ENCODE measurements at places on chromosomes 11 and 22.

DNA sequence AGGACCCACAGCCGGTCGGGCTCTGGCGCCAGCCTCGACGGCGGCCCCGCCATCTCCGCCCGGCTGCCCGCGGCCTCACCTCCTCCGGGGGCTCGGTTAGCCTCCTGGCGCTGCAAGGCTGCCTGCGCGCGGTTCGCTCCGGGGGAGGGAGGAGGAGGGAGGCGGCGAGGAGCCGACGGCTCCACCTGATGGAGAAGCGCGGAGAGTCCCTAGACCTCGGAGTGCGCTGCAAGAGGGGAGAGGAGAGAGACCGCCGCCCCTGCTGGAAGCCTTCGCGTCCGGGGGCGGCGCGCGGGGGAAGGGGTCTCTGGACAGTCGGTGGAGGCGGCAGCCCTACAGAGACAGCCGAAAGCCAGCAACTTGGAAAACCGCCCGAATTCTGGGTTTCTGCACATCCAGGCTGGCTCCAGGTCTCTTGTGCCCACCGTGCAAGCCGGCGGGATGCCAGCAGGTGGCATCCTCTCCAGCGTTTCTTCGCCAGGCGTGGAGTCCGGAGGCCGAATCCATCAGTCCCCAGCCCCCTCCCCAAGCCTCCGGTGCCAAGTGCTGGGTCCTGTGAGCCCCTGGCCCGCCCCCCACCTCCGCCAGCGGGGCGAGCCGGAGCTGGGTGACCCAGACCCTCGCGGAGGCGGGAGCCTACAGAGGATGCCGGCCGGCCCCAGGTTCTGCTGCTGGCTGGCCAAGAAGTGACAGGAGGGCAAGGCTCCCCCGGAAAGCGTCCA is 2.9 kb upstream of the KIRREL3 start:
- no peak for DNase-seq

DNA sequence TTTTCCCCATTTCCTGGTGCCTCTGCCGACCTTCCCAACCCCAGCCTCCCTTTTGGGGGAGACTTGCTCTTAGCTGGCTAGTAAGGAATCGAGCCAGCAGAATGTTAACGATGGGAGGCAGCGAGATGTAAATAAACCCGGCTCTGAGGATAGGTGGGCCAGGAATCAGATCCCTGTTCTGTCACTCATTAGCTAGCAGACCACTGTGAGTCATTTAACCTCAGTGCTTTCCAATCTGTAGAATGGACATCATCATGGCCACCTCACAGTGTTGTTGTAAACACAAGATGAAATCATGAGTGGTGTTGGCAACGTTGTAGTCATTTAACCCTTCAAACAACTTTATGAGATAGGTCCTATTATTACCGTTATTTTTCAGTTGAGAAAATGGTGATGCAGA is 208.6 kb downstream of the KIRREL3 start:
- DNase-seq, result no peak

DNA sequence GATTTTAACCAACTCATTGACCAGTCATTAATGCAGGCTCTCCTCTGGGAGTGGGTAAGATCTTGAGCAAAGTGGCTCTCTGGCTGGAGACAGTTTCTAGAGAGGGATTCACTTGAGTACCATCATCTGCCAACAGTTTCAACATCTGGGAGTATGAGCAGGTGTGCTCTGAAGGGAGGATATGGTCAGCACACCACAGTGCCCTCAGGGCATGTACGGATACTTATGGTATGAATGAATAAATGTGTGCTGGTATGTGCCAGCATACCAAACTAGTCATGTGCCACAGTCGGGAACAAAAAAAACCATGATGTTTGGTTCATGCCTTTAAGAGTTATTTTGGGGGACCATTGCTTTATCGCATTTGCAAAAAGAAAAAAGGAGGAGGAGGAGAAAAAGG is 1197.5 kb upstream of the TENM4 start:
- no peak for DNase-seq

- no peak for DNase-seq
Measured at GRCh38 chr11:69563946-69564775, 76.8 kb upstream of the CCND1 start.

GRCh38 chr11:21707116-21707739 is 485.7 kb upstream of the ANO5 start:
- DNase-seq, result no peak

- no peak for DNase-seq
Measured at GRCh38 chr11:17343907-17344306, 7.7 kb upstream of the NCR3LG1 start.

- peak; percentile 81 for DNase-seq
Measured at GRCh38 chr11:66070604-66071380, 720 bp downstream of the PACS1 start.

DNA sequence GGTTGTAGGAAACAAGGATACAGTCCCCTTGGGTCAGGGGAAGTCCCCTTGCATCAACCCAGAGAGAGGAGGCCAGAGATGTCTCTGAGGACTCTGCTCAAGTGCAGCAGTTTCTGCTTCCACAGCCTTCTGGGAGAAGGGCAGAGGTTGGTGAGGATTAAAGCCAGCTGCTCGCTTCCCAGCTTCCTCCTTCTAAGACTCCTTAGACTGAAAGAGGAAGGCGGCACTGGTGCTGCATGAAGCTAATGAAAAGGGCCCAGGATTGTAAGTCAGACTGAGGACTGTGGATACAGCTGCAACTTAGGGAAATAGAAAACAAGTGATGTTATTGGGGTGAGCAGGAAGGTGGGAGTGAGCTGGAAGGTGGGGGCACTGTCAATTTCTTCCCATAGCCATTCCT is at the start of gene OR52K1:
Gene OR52K1, plus strand, starts transcription at position 202 of the 400 bp plus-strand sequence. CDS start 6,255 bp downstream, outside the sequence.
- no peak for DNase-seq

GRCh38 chr11:69801513-69802335 is 17.5 kb downstream of the FGF3 start:
- DNase-seq, result no peak

DNA sequence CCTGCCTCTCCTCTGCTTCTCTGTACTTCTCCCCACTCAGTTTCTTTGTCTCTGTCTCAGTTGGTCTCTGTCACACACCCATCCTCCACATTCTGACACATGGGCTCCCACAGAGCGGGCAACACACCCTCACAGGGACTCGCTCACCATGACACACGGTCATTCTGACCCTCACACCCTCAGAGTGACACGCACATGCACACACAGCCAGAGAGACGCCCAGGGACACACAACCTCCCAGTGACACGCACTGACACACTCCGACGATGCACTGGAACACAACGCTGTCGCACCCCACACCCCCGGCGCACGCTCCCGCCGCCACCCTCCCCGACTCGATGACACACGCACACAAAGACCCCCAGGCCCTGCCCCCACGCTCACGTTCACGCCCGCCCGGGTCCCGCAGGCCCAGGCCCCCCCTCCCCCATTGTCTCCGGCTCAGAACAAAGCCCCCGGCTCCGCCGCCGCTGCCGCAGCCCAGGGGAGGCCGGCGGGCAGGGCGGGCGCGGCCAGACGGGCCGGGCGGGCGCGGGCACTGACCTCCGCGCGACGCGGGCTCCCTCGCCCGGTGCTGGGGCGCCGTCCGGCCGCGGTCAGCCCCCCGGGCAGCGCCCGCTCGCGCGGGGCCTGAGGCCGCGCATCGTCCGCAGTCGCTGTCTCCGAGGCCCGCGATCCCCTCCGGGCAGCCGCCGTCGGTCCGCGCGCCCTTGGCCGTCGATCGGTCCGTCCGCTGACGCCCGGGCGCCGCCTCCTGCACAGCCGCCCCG is 404 bp downstream of the DCHS1 start:
- peak; percentile 59 for DNase-seq

GRCh38 chr11:72293910-72294615 is 50.1 kb upstream of the PHOX2A start:
- no peak for DNase-seq

GRCh38 chr22:29167032-29167911 is 38.4 kb upstream of the EMID1 start:
- DNase-seq, result no peak

GRCh38 chr11:44988111-44988510 is 37.4 kb upstream of the TP53I11 start:
- DNase-seq, result no peak

DNA sequence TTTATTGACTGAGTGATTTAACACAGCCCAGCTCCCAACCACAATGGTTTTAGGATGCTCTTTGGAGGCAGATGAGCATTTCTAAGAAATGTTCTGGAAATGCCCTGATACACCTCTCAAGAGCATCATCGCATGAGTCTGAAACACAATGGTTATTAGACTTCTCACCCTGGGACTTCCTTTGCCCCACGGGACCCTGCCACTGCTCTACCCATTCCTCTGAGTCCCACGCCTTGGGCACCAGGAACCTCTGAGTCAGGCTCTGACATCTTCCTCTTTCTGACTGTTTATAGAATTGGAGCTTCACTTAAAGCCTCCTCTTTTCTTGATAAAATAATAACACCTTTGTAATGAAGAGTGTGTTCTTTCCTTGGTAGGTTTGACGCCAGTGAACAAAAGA is 85.6 kb upstream of the PARVA start:
- DNase-seq, result no peak

DNA sequence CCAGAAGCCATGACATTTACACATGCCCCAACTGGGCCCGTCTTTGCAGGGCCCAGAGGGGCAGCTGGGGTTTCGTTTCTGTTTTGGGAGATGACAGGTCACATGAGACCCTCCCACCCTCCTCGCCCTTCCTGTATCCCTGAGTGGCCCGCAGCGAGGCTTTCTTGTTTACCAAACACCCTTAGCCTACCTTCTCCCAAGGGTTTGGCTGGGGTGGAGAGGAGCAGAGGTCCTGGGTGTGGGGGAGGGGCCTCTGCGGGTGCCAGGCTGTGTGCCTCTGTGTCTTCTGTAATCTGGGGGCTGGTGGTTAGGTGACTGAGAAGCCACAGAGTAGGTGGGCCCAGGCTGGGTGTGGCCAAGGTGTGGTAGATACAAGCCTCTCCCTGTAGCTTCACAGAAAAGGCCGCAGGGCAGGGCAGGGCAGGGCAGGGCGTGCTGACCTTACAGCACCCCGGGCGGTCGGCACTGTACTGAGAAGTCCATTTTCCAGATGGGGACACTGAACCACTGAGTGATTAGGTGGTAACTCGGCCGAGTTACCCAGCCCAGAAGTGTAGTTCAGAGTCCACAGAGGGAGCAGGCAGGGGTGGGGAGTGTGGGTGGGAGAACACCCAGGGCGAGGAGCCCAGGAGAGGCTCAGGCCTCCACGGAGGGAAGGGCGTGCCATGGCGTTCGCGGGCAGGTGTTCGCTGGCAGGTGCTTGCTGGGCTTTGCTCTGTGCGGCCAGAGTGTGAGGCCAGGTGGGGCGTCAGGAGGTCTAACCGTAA is 8.7 kb downstream of the PRR5 start:
- DNase-seq, result no peak

GRCh38 chr22:26846645-26847044 is 189.3 kb downstream of the MIAT start:
- DNase-seq, result no peak

DNA sequence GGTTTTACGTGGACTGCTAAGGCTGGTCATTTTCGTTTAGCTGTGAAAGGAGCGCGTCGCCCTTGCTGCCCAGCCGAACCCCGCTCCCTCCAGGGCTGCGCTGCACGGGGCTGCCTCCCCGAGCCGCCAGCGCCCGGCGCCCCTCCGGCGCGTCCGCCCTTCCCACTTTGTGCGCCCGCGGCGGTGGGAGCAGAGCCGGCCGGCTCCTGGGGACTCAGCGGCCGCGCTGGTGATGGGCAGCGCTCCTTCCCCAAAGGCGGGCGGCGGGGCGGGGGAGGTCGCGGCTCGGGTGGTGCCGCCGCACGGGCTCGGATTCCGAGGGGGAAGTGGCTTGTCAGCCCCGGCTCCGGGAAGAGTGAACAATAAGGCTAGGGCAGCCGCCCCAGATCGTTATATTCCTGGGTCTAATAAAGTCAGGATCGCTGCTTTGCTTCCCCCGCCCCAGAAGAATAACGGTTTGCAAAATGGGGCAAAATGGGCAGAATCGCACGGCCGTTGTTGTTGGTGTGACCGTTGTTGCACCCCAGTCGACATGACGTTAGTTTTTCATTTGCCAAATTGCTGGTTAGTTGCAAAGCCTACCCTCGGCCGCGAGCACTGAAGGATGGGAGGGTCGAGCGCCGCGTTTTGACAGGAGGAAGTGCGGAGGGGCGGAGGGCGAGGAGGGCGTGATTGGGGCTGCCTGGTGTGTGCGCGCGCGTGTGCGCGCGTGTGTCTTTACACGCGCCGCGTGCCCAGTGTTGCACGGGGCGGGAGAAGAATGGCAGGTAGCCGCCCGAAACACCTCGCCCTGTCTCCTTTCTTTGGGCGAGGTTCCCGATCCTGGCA is 745 bp downstream of the NCAM1 start:
- DNase-seq, result peak; percentile 51

Data from Right ventricle myocardium superior (tissue), 1 donor.